Hepatocyte (in vitro differentiated cells): ENCODE measurements at places on chromosomes 3 and 15.

GRCh38 chr3:58596834-58597518, 19.8 kb upstream of the FAM107A start:
- no peak for DNase-seq

DNA sequence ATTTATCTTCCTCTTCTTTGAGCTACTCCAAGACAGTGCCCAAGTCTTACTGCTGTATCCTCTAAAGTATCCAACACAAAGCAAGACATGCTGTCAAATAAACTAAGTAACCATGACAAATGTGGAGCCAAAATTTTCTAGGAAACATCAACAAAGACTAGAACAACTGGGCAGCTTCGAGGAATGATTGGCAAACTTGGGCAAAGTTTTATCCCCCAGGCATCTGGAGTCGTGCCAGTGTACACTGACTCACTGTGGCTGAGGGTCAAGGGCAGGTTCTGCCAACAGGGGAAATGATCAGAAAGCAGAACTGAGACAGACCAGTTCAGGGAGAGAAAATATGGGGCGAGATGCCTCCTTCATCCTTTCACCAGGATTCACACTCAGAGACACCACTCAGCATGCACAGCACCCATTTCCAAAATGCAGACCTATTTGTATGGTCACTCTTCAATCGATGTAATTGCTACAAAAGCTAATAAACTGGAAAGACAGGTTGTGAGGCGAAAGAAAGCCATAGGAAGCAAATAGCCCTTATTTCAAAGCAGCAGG, 65.8 kb downstream of the MB21D2 start:
- peak; percentile 60 for DNase-seq

- no peak for DNase-seq
Measured at GRCh38 chr15:79434361-79434760, 2.2 kb downstream of the MINAR1 start.

DNA sequence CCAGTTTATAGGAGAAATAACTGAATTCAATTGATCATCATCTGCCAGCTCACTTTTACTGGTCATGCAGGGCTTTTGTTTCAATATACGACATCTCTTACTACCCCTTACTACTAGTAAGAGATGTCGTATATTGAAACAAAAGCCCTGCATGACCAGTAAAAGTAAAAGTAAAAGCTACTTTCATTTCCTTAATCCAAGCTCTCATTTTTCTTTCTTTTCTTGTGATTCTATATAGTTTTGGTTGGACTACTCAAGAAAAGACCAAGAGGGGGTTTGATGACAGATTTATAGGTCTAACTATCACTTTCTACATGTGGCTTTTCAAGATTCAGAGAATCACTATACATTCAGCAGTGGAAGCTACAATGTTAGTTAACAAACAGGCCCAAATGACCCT, 1237.3 kb downstream of the ROBO2 start:
- DNase-seq: no peak

- DNase-seq: no peak
Measured at GRCh38 chr3:111246967-111247760, 175.5 kb downstream of the NECTIN3 start.
